ENCODE measurements at places on chromosomes 11 and 22. TPM values are rescaled to one million over a fixed set of nuclear protein-coding genes. Genes with fewer than 3 reads are reported as not detected.
A peak's percentile ranks its signal among the peaks of the same experiment; 100 is the strongest.

CRYBB2 gene
- not detected for total RNA-seq

GRCh38 chr11:19922689-19923035, 210.0 kb downstream of the NAV2 start:
- DNase-seq, result peak; percentile 49

- DNase-seq, result no peak
Observed at GRCh38 chr11:59629996-59630395, 14.4 kb upstream of the OSBP start.

- no peak for DNase-seq
Observed at GRCh38 chr22:33569018-33569417, 351.3 kb downstream of the LARGE1 start.

Measured in fibroblast of lung (primary cell).